EL (cell line): ENCODE measurements at places on chromosomes 4 and X.

DNA sequence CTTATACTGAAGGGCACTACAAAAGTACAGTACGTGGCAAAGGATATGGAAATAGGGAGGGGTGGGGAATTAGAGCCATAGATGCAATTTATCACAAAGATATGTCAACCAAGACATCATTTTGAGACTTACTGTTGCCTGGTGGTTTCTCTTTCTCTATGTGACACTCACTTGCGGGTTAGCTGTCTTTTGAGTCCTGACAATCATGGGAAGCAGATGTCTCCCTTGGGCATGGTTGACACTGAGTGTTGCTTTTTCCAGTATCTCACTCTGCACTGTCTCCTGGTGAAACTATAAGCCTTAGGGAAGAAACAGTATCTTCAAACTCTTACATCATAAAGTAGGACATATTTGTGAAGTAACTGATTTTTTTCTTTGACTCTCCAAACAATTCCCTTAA is 383.5 kb upstream of the LCORL start:
- no peak for DNase-seq

GRCh38 chr4:38292529-38292928 is 332.3 kb downstream of the PTTG2 start:
- DNase-seq = no peak

DNA sequence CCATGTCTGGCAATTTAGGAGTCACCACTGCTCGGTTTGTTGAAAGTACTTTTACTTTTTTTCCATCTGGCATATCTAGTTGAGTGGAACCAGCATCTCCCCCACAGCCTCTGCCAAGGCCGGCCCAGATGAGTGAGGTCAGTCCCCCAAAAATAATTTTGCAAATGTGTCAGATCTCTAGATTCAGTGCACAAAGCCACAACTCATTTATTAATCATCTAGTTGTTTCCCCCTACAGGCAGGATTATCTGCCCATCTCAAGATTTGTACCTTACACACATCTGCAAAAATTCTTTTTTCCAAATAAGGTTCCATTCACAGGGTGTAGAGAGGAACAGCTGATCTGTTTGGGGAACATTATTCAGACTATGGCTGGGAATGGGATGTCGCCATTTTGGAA is 174.0 kb upstream of the MXRA5 start:
- DNase-seq = no peak

DNA sequence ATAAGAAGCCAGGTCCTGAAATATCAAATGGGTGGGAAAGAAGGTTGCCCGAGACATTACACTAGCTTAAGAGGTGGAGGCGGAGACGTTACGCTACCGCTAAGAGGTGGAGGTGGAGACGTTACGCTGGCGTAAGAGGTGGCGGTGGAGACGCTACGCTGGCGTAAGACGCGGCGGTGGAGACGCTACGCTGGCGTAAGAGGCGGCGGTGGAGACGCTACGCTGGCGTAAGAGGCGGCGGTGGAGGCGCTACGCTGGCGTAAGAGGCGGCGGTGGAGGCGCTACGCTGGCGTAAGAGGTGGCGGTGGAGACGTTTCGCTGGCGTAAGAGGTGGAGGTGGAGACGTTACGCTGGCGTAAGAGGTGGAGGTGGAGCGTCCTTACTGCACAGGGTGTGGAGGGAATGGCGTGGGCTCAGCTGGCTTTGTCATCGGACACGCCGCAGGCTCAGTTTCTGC is 12.8 kb downstream of the CYP4V2 start:
- DNase-seq = no peak

DNA sequence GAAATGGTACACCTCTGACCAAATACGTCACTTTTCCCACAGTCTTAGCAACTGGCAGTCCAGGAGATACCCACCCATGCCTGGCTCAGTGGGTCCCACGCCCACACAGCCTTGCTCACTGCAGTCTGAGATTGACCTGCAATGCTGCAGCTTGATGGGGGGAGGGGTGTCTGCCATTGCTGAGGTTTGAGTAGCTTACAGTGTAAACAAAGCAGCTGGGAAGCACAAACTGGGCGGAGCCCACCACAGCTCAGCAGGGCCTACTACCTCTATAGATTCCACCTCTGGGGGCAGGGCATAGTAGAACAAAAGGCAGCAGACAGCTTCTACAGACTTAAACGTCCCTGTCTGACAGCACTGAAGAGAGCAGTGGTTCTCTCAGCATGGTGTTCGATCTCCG is 52.7 kb downstream of the AMER1 start:
- no peak for DNase-seq

DNA sequence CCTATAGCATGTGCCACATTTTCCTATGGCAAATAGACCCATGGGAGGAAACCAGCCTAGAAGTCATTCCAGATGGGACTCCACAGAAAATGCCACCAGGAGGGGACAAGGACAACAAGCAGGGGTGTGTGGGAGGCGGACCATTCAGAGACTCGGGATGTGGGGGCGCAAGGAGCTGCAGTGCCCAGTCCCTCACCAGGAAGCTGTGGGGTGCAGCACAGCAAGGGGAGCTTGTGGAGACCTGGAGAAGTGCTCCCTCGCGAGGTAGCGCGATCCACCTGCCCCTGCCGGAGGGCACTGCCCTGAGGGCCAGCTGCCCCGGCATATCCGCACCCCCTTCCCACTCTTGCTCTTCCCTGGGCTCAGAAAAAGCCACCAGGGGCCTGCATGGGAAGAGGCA is 45.5 kb upstream of the C4orf50 start:
- DNase-seq = no peak

GRCh38 chr4:180422989-180423711 is 1820.1 kb upstream of the TENM3 start:
- DNase-seq = no peak

- DNase-seq = no peak
These were observed 849.1 kb upstream of the SLIT2 start for GRCh38 chr4:19402581-19403065.

- DNase-seq = no peak
These were observed 321.0 kb upstream of the SLIT2 start for GRCh38 chr4:19930742-19931141.

DNA sequence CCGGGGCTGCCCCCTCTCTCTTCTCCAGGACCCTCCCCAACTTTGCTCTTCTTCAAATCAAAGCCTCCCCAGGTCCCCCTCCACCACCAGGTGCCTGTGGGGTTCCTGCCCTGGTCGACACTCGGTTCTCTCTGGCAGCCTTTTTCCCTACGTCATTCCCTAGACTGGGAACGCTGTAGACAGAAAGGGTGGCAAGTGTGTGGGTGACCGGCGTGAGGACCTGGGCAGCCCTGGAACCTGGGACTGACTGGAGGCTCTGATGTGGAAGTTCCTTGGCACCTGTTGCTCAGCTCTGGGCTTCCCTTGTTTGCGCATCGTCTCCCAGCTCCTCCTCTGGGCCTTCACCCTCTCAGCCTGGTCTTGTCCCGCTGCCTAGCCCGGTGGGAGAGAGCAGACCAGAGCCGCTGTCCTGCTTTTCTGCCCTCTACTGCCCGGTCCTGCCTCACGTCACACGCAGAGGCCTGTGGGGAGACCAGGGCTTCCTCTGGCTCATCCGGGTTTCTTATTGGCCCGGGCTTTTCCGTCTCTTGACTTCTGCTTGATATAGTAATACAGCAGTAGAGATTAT is 1.3 kb downstream of the TACC3 start:
- DNase-seq = no peak

GRCh38 chr4:52408471-52408870 is 250.6 kb downstream of the USP46 start:
- no peak for DNase-seq

- peak; percentile 6 for DNase-seq
These were observed 115.5 kb downstream of the JADE1 start for GRCh38 chr4:128924951-128925350.
